Skin of body (tissue), 3 donors: ENCODE measurements at places on chromosomes 4 and X. TPM values are rescaled to one million over a fixed set of nuclear protein-coding genes. Genes with fewer than 3 reads are reported as not detected.

- DNase-seq = no peak
Measured at GRCh38 chrX:118115953-118116712, 477 bp downstream of the KLHL13 start.

MAP9 gene
- total RNA-seq = 7.1 TPM

DNA sequence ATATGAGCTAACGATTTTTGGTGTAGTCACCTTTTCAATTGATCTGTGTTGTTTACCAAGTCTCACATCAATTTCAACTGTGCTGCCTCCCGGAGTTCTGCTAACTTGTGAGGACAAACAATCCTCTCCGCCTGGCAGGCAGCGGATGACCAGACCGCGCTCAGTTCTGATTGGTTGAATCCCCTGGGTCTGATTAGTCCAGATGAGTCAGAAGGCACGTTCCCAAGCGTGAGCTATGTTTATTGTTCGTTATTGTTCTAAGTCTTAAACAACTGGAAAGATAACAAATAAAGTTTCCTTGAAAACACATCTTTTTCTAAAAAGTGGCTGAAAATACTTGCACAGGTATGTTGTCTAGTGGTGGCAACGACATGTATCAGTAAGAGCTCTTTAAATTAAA is 37.9 kb upstream of the TRPC3 start:
- no peak for DNase-seq

DNA sequence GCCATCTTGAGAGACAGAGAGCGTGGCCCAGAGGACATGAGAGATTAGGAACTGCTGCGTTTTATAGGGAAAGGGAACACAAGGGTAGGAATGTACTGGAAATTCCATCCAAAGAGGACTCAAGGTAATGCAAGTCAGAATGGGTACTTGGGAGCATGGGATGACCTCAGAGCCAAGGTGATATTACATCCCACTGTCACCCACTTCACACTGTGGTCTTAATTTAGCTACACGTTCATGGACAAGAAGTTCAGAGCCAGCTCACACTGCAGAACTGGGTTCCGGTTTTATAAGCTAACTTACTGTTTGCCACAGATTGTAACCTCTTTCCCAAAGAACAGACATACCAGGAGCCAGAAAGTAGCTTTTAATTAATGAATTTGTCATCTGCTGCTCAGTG is 244.7 kb downstream of the CBR4 start:
- no peak for DNase-seq

GRCh38 chrX:107537815-107538214 is 88.4 kb downstream of the FRMPD3 start:
- DNase-seq = no peak
